ENCODE measurements at places on chromosomes 7 and 10.

DNA sequence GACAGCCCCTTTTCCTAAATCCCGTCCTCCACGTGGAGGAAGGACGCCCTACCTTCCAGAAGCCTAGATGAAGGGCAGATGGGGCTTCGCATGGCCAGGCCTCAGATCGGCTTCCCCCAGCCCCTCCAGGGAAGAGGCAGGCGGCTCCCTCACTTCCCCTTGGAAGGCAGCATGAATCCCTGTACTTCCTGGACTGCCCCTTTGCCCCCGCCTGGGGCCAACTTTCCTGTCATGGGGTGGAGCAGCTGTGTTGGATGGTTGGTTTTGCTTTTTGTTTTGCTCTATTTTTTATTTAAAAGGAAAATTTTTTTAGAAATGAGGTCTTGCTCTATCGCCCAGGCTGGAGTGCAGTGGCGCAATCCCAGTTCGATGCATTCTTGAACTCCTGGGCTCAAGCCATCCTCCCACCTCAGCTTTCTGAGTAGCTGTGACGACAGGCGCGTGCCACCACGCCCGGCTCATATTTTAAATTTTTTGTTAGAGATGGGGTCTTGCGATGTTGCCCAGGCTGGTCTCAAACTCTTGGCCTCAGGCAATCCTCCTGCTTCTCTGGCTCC, 27.2 kb downstream of the GTF2IRD1 start:
- peak; percentile 70 for DNase-seq

DNA sequence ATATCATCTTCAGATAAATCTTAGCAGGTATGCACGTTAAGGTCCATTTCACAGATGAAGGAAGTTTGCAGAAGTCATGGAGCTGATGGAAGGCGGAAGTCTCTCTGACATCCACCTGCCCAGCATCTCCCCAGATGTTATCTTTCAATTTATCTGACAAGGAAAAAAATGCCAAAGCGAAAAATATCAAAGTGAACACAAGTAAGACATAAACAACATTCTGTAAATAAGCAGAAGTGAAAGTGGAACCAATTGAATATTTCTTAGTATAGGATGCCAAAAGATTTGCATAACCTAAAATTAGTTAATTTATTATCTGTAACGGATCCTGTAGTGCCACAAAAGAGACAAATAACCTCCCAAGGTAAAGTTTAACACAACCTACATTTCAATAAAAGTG, 73.6 kb upstream of the NEBL start:
- no peak for DNase-seq

GRCh38 chr10:133245439-133246235, 8.0 kb downstream of the VENTX start:
- DNase-seq, result no peak

- no peak for DNase-seq
Measured at GRCh38 chr10:36506697-36507496, 618.5 kb upstream of the ANKRD30A start.

DNA sequence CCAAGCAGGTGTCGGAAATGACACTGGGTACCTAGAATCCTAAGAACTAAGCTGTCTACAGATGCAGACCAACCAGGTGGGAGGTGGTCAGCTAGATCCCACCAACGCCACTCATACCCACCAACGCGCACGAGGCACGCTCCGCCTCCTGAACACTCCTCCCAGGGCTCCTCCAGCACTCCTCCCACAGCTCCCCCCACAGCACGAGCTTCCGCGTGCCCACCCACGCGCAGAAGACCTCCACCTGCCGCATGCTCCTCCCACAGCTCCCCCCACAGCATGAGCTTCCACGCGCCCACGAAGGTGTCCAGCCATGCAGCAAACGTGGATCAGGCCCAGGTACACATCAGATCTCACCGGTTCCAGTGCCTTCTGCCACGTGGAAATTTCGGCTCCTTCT, 196.0 kb downstream of the MAD1L1 start:
- DNase-seq, result no peak

DNA sequence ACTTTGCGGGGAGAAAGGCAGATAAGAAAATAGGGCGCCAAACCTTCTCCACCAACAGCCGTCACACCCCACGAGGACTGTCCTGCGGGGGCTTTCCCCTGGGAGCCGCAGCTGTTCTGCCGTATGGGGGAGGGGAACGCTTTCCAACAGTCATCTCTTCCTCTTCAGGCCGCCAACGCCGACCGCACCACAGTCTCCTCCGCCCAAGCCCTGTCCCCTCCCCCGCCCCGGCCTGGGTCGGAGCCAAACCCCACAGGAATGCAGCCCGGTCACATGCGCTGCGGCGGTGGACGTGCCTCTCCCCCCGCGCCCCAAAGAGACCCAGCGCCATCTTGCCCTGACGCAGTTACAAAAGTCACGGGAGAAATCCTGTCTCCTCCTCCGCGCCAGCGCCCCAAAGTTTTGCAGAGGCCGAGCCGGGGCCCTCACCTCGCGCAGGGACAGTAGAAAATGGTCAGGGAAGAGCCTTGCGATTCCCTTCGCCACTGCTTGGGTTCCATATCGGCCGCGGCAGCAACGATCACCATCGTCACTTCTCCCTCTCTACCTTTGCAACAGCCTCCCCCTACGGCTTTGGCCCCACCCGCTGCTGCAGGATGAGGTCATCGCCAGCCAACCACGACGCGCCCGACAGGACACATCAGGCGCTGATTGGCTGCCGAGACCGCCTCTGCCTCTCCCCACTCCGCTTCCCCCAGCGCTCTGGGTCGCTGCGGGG, 1.3 kb upstream of the KMT2E start:
- DNase-seq, result peak; percentile 93

DNA sequence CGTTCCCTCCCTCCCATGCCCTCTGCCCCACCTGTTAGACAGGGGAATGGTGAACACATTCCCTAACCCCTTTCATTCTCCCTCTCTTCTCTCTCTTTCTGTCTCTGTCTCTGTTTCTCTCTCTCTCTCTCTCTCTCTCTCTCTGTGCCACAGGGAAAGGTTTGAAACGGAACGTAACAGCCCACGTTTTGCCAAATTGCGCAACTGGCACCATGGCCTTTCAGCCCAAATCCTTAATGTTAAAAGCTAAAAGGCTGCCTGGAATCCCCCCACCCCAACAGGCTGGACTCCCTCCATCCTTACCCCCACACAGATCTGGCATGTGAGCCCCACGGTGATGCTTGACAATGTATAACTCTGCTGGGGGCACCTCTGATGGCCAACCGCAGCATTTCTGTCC, 30.8 kb downstream of the LDB3 start:
- DNase-seq, result no peak

GRCh38 chr10:95177429-95177828, 16.6 kb upstream of the ACSM6 start:
- DNase-seq, result no peak

DNA sequence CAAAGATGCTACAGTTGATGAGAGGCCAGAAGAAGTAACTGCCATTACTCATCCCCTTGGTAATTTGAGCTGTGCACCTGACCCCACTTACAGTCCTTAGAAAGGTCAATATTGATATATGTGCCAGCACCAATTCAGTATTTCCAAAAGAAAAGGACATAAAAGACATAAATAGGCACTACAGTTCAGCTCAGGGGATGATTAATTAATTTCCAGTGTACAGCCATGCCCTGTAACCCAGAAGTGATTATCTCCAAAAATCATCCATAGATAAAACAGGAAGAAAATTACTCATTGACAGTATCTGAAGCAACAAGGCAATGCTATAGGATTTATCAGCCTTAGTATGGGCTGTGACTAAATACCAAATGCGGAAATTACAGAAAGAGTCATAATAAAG, 82.4 kb downstream of the PHYHIPL start:
- DNase-seq, result no peak

DNA sequence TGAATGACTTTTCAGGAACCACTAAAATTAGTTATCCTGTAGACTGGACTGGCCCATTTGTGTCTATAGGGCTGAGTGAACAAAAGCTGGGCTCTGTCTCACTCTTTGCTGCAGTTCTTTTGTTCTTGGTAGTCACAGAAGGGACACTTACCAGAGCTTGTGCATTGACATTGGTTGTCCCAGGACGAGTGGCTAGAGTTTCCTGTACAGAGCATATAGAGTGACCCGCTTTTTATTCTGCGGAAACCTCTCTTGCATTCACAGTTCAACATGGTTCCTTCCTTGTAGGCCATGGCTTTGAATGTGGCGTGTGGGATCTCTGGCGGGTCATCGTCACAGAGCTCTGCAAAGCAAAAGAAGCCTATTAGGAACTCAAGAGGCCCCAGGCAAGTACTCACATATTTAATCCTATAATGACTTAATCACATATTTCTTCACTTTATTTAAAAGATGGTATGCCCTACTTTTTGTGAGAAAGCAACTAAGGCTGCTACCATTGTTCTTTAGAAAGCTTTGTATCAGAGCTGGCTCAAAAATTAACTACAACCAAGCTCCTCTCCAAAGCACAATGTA, 36.4 kb downstream of the IL2RA start:
- DNase-seq, result no peak

GRCh38 chr10:102653060-102653459, 8.8 kb downstream of the TRIM8 start:
- DNase-seq, result no peak

DNA sequence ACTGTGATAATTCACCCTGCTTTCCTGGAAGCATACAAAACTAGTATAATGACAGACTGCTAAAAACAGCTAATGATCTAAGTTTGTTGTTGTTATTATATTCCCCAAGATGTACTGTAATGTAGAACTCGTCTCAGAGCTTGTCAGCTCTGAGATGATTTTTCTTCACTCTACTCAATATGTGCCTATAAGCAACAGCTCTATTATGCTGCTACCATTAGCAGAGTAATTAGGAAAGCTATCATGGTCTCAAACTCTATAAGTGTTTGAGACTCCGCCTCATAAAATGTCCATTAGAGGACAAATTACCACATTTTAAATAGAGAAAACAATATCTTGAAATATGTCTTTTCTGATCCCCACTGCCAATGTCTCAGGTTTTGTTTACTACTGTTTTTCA, 476.5 kb upstream of the PCDH15 start:
- DNase-seq, result no peak

DNA sequence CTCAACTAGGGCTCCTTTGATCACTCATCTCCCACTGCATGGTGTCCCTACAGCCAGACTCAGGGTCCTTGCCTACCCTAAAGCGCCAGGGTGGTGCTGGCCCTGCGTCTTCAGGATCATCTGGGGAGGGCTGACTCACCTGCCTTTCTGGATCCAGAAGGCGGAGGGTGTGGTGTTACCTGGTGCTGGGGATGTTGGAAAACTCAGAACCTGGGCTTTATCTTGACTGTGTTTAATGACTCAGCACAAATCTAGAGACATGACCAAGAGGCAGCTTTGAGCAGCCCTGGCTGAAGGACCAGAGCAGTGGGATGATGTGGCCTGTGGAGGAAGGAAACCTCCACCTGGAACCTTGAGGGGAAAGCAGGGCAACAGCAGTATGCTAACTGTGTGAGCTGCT, 96.5 kb downstream of the GRK5 start:
- DNase-seq, result no peak

DNA sequence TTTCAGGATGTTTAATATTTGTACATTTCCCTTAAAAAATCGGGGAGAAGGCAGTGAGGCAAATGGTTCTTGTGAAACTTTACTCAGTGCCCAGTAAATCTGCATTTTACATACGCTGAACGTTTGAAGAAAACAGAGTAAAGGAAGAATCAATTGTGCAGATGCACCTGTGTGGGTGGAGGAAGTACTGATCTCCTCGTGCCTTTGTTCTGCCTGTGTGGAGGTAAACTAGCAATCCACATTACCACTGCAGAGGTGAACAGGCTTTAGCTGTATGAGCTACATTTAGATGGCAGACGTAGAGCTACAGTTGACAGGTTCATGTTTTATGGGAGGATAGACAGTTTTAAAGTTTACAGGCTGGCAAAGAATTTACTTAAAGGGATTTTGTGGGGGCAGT, 62.7 kb upstream of the VIPR2 start:
- no peak for DNase-seq

Data from astrocyte (in vitro differentiated cells and primary cell).